ENCODE measurements at places on chromosomes 12 and 14. TPM values are rescaled to one million over a fixed set of nuclear protein-coding genes. Genes with fewer than 3 reads are reported as not detected.

DNA sequence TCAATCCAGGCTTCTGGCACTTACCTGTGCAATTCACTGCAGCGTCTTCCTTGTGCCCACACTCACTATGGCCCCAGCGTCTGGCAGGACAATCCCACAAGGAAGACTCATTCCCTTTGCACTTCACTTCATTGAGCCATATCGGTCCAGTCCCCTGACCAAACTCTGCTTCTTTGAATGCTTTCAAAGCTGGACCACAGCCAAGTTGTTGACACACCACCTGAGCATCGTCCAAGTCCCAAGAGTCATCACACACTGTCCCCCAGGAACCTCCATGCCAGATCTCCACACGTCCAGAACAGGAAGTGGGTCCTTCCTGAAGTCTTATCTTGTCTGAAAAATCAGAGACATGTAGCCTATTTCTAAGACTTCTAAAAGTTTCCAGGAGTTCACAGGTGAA lies 20.2 kb downstream of the CD163 start:
- H3K27ac ChIP-seq, result no peak overlapping the region
- no peaks in the 10 kb centered on the region for H3K4me1 ChIP-seq
- no peaks in the 10 kb centered on the region for H3K36me3 ChIP-seq
- H3K27me3 ChIP-seq, result peaks cover 20% of the 10 kb centered on the region
- no peak for DNase-seq
- H3K4me3 ChIP-seq, result no peak overlapping the region

GRCh38 chr14:105274637-105275036 lies 26.2 kb downstream of the BRF1 start:
- H3K36me3 ChIP-seq, result no peaks in the 10 kb centered on the region
- peaks cover 10% of the 10 kb centered on the region for H3K4me1 ChIP-seq
- H3K27me3 ChIP-seq, result no peaks in the 10 kb centered on the region
- no peak for DNase-seq
- H3K4me3 ChIP-seq, result no peak overlapping the region
- no peak overlapping the region for H3K27ac ChIP-seq

GRCh38 chr14:75822522-75823141 lies 159.2 kb downstream of the TGFB3 start:
- peak overlapping the region; percentile 99 for H3K27ac ChIP-seq
- peaks cover 70% of the 10 kb centered on the region for H3K4me1 ChIP-seq
- no peaks in the 10 kb centered on the region for H3K27me3 ChIP-seq
- no peak for DNase-seq
- H3K4me3 ChIP-seq, result no peak overlapping the region

DNA sequence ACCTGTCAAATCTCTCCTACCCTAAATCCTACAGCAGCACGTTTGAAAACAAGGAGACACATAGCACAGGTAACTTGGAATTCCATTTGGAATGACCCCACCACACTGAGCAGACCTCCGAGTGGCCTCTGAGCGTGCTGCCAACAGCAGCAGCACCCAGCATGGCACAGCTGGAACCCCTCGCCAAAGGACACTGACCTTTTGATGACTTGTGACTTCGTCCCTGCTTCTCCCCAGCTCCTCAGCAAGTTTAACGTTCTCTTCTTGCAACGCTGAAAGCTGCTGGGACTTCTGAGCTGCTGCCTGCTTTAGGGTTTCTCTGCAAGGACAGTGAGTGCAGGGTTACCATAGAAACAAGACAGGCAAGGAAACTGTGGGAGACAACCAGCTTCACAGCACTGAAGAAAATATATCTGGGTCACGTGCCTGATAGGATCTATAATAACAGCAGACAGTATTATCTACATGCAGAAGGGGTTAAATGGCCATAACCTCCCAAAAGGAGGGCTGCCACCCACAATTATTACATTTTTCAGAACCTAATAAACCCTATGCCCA lies 43.3 kb upstream of the VPS33A start:
- no peak overlapping the region for H3K27ac ChIP-seq
- peaks cover 30% of the 10 kb centered on the region for H3K36me3 ChIP-seq
- DNase-seq, result peak; percentile 63
- H3K4me1 ChIP-seq, result no peaks in the 10 kb centered on the region
- no peaks in the 10 kb centered on the region for H3K27me3 ChIP-seq

DNA sequence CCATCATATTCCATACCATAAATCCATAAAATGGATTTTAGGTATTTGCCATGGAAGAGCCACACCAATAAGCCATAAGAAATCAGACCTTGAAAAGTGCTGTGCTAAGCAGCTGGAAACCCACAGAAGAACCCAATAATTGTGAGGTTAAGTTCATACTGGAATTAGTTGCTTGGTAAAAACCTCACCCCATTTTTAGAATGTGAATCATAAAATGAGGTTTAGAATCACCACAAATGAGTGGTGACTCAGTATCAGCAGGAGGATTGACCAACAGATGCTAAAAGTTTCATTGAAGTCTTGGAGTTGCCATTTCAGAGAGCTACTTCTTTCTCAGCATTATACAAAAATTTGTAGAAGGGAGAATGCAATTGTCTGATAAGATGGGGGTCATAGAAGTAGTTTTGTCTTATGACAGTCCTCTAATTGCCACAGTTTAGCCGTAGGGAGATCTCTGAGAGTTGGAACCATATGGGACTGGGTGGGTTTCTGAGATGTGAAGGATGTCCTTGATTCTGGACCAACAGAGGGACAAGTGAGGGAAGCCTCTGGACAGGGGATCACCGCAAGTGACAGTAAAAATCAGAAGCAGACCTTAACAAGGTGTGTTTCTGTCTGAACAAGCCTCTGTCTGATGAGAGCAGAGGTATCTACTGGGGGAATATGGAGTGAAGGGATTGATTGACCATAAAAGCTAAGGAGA lies 1.4 kb upstream of the STON2 start:
- no peak overlapping the region for H3K27ac ChIP-seq
- DNase-seq, result no peak
- H3K27me3 ChIP-seq, result no peaks in the 10 kb centered on the region
- no peak overlapping the region for H3K4me3 ChIP-seq
- no peaks in the 10 kb centered on the region for H3K4me1 ChIP-seq

GRCh38 chr14:86683561-86683960 lies 1153.6 kb downstream of the FLRT2 start:
- H3K27me3 ChIP-seq, result peaks cover 2% of the 10 kb centered on the region
- DNase-seq, result no peak
- H3K27ac ChIP-seq, result no peak overlapping the region
- no peaks in the 10 kb centered on the region for H3K4me1 ChIP-seq
- H3K36me3 ChIP-seq, result no peaks in the 10 kb centered on the region

- H3K36me3 ChIP-seq, result no peaks in the 10 kb centered on the region
- no peaks in the 10 kb centered on the region for H3K4me1 ChIP-seq
- DNase-seq, result no peak
- no peaks in the 10 kb centered on the region for H3K27me3 ChIP-seq
Observed at GRCh38 chr14:83860631-83861155, 1669.3 kb upstream of the FLRT2 start.

- no peak overlapping the region for H3K4me3 ChIP-seq
- H3K27me3 ChIP-seq, result peaks cover 4% of the 10 kb centered on the region
- no peaks in the 10 kb centered on the region for H3K4me1 ChIP-seq
- no peaks in the 10 kb centered on the region for H3K36me3 ChIP-seq
Observed at GRCh38 chr12:42873401-42873800, 283.9 kb upstream of the PRICKLE1 start.

DNA sequence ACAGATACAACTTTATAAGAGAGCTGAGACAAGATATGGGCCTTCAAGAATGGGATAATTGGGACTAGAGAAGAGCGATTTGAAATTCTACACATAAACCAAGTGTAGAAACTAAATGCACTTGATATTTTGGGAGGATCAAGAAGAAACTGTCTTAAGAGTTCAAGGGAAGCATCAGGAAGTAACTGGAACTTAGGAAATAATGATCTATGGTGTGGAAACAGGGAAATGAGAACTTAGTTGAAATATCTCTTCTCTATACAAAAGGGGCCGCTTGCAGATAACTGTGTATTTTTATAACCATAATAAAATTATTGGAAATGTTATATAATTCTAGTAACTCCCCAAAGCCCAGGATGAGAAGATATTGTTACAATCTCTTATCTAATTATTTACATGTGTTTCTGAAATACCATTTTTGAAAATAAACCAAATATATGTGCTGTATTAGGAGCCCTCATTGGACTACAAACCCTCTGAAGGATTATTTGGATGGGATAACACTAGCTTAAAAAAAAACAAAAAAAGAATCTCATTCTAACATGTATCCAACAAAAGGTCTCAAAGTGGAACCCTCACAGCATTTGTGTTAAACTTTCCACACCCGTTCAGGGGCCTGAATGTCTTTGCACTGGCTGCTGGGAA lies 84.7 kb upstream of the FLRT2 start:
- no peak for DNase-seq
- H3K4me3 ChIP-seq, result no peak overlapping the region
- no peaks in the 10 kb centered on the region for H3K36me3 ChIP-seq

- no peak overlapping the region for H3K4me3 ChIP-seq
- no peaks in the 10 kb centered on the region for H3K36me3 ChIP-seq
- no peak for DNase-seq
- peaks cover 39% of the 10 kb centered on the region for H3K4me1 ChIP-seq
Observed at GRCh38 chr14:64572386-64573104, 22.8 kb downstream of the PPP1R36 start.

- no peak overlapping the region for H3K4me3 ChIP-seq
- H3K4me1 ChIP-seq, result peaks cover 27% of the 10 kb centered on the region
- no peaks in the 10 kb centered on the region for H3K27me3 ChIP-seq
- DNase-seq, result no peak
Observed at GRCh38 chr14:95183532-95184412, 26.4 kb upstream of the DICER1 start.

- no peaks in the 10 kb centered on the region for H3K27me3 ChIP-seq
- peaks cover 43% of the 10 kb centered on the region for H3K4me1 ChIP-seq
- H3K27ac ChIP-seq, result peak overlapping the region; percentile 98
- no peak for DNase-seq
- peak overlapping the region; percentile 96 for H3K4me3 ChIP-seq
Observed at GRCh38 chr12:120199595-120200306, 1.2 kb downstream of the RPLP0 start.

- H3K27me3 ChIP-seq, result peaks cover 4% of the 10 kb centered on the region
- H3K27ac ChIP-seq, result no peak overlapping the region
- DNase-seq, result no peak
- no peaks in the 10 kb centered on the region for H3K4me1 ChIP-seq
Observed at GRCh38 chr14:25237845-25238244, 187.9 kb upstream of the STXBP6 start.

DNA sequence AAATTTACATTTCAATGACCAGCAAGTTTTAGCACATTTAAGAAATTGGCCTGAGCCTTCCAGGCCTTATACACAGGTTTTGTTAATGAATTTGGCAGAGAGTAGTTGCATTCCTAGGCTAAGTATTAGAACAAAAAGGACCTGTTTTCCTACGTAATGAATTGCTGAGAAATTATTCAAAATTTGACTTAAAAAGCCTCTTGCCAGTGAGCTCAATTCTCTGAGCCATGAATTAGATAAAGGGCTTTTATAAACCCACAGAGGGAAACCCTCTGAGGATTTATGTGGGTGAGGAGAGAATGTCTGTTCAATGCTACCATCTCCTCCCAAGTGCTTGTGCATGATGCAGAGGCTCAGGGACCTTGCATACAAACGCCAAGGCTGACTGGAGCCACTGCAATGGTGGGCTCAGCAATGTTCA lies 94.5 kb upstream of the PELI2 start:
- H3K27me3 ChIP-seq, result peaks cover 11% of the 10 kb centered on the region
- H3K4me3 ChIP-seq, result no peak overlapping the region
- H3K36me3 ChIP-seq, result no peaks in the 10 kb centered on the region
- DNase-seq, result no peak

DNA sequence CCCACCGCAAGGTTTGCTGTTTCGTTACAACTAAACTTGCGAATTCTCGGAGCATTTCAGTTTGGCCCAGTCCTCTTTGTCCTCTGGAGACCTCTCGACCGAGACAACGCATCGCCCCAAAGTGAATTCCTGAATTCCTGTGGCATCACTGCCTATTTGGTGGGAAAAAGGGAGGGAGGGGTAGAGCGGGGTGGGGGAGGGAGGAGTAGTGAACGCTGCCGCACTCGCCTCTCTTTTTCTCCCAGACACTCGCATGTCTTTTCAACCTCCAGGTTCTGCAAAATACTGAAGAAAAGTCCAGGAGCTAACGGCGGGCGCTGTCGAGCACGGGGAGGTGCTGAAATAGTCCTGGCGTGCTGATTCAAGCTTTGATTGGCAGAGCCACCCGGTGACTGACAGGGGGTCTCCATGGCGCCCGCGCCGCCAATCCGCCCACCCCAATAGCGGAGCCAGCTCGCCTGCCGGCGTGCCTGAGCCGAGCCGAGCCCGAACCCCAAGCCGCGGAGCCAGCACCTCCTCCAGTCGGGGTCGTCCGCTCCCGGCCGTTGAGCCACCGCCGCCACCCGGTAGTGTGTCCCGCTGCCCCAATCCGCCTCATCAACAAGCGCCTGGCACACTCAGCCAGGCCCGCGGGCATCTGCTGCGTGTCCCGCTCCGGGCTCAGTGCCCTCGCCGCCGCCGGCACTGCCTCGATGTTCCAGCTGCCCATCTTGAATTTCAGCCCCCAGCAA lies at the start of gene SIX6:
Gene SIX6 (plus strand): TSS at position 440 of the 731 bp plus-strand sequence. CDS start 253 bp downstream, at position 693.
- H3K27ac ChIP-seq, result no peak within 1 kb of the TSS
- H3K4me3 ChIP-seq, result peak within 1 kb of the TSS; percentile 32
- no peaks in the 10 kb centered on the region for H3K36me3 ChIP-seq
- H3K27me3 ChIP-seq, result peaks cover 93% of the 10 kb centered on the region
- H3K4me1 ChIP-seq, result peaks cover 30% of the 10 kb centered on the region

DNA sequence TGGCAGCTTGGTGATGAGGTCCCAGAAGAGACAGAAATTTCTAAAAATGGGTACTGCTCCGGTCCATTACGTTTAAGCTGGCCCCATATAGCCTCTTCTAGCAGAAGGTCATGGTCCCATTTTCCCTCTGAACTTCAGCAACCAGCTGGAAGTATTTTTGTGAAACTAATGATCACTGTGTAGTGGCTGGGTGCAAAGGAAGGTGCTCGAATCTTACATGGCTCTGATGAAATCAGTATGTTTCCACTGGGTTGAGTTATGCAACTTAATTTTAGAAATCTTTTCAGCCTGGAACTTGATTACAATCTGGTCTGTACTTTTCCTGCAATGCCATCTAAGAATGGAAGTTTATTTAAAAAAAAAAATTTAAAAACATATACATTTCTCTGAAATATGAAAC lies 228.5 kb downstream of the FOXN3 start:
- H3K4me3 ChIP-seq, result no peak overlapping the region
- H3K4me1 ChIP-seq, result peaks cover 9% of the 10 kb centered on the region
- peaks cover 12% of the 10 kb centered on the region for H3K36me3 ChIP-seq
- H3K27me3 ChIP-seq, result no peaks in the 10 kb centered on the region

DNA sequence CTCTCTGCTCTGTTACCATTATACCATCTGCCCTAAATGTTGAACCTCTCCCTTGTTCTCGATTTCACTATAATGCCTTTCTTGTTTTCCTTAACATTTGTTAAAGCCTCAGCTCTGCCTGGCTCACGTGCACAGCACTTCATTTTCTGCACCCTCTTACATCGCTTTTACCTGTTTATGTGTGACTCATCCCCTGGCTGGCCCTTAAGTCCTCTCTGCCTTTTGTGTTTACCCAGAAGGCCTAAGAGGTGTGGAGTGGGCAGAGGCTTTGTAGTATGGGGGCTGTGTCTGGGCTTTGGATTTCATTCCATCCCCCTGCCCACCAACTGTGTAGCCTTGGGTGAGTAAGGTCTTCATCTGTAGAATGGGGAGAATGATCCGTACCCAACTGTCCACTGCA lies 36.5 kb downstream of the UBE3B start:
- H3K4me3 ChIP-seq, result no peak overlapping the region
- H3K36me3 ChIP-seq, result peaks cover 54% of the 10 kb centered on the region
- no peak overlapping the region for H3K27ac ChIP-seq
- H3K4me1 ChIP-seq, result peaks cover 6% of the 10 kb centered on the region

- H3K4me3 ChIP-seq, result no peak overlapping the region
- no peaks in the 10 kb centered on the region for H3K4me1 ChIP-seq
- no peak for DNase-seq
- H3K27ac ChIP-seq, result no peak overlapping the region
- peaks cover 14% of the 10 kb centered on the region for H3K27me3 ChIP-seq
Observed at GRCh38 chr14:91749868-91750267, 18.0 kb upstream of the CATSPERB start.

Gene ENDOU
- total RNA-seq, result not detected

Gene TECPR2
- total RNA-seq, result 26.9 TPM

Gene MYO1H
- total RNA-seq, result not detected

Gene TMEM117
- 14.2 TPM for total RNA-seq

Gene FOXN4
- total RNA-seq, result not detected

Gene REP15
- total RNA-seq, result 1.6 TPM

Data from osteocyte (in vitro differentiated cells).